ENCODE measurements at places on chromosomes 11 and 22.

DNA sequence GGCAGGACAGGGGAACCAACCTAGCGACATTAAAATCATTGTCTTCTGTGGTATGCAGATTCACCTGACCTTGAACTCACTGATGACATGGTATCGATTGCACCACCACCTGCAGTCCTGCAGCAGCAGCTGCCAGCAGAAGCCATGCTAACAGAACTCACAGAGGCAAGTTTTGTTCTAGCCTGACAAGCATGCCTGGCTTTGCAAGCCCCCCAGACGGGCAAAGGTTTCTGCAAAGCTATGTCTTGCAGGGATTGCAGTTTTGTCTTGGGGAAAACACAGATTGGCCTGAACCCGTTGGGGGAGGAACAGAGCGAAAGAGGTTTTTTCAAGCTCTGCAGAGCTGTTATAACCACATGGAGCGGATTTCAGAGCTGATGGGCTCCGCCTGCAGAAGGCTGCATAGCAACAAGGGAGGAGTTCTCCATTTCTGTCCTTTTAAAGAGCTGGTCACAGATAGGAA lies 221.0 kb downstream of the HIPK3 start:
- no peak for DNase-seq

DNA sequence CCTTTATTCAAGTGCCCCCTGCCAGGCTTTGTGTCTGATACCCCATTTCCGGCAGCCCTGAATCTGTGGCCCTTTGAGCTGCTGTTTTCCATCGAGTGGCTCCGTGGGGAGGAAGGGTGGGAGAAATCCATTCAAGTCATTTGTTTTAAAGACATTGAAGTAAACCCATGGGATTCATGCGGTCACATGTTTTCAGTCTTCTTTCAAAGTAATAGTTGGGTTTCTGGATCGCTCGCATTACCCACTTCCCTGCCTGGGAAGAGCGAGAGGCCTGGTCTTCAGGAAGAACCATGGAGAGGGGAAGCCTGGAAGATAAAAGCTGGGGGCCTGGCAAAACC lies 14.4 kb downstream of the DAGLA start:
- DNase-seq: no peak

GRCh38 chr11:67438158-67438902 lies 848 bp upstream of the PTPRCAP start:
- DNase-seq: peak; percentile 70

GRCh38 chr11:132312701-132313111 lies 942.3 kb downstream of the NTM start:
- DNase-seq: no peak

DNA sequence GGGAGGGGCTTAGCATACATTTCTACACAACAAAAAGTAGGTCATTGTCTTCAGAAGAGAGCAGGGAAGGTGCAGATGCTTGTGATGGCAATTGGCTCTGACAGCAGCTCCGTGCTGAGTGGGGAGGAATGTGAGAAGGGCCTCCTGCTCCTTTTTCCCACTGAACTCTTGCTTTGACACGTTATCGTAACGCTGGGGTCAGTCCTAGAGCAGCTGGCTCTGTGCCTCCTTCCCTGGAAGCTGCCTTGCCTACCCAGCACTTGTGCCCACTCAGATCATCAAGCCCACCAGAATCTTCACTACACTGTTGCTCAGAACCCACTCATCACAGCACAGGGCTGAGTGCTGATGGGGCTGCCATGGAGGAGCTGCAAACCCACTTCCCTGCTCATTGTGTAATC lies 14.9 kb upstream of the NAV2 start:
- DNase-seq: no peak

GRCh38 chr11:113283881-113284280 lies 30.5 kb upstream of the TTC12 start:
- DNase-seq: no peak
